ENCODE measurements at places on chromosomes 4 and X.

GRCh38 chr4:13526658-13527057 is 17.6 kb downstream of the NKX3-2 start:
- no peak for DNase-seq

- no peak for DNase-seq
Observed at GRCh38 chr4:149531861-149532260, 283.8 kb downstream of the IQCM start.

- DNase-seq = no peak
Observed at GRCh38 chr4:108946237-108946636, 183.4 kb upstream of the ETNPPL start.

DNA sequence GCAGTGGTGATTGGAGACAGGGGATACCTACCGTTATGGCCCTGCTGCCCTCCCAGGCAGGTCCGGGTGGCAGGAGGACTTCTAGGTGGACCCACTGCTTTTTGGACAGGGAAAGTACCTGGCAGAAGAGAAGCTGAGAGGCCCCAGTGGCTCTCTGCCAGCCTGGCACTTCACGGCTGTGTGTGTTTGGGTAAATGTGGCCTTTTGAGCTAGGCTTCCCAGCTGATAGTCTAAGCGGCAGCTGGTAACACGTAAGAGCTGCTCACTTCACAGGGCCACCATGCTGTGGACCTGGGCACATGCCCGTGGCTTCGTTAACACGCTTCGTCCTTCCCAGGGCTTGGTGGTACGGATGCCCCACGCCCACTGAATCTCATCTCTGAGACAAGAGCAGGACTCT is 92.0 kb upstream of the CLCN4 start:
- no peak for DNase-seq

- no peak for DNase-seq
Observed at GRCh38 chr4:90127706-90128345, 632 bp downstream of the CCSER1 start.

Measured in NCI-H1048 (cell line).